ENCODE measurements at places on chromosomes 4 and X.
A peak's percentile ranks its signal among the peaks of the same experiment; 100 is the strongest.

DNA sequence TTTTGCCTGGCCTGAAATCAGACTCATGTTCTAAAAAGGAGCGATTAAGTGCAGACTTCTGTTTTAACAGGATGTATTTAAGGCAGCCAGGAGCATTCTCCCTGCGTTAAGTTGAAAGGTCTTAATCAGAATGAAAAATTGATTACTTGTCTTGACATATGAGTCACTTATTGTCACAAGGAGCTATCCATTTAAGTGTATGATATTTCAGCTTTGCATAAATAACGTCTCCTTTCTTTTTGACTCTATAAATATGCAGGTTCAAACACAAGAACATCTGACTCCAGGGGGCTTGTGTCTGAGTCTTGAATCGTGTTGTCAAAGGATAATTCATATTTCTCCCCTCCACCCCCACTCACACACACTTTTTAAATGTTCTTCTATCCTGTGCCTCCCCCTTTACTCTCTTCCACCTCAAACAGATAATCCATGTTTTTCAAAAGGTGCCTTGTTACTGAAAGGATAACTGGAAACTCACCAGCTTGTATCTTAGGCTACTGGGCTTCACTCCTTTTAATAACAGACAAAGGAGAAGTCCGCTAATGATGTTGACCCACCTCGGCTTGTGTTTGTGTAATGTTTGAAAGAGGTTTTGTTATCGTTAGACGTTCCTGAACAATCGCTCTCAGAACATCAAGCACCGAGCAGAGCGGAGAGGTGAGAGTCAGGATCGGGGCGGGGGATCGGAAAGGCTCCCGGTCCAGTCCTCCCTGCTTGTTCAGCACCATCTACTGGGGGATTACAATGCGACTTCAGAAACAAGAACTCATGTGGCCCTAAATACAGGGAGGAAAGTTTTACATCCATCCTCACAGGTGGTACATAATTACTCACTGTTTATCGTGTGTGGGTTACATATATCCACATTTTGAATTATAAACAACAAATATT, 107.5 kb upstream of the RPL34 start:
- DNase-seq, result peak; percentile 7

GRCh38 chr4:151067316-151067970, 32.0 kb upstream of the RPS3A start:
- DNase-seq, result no peak

DNA sequence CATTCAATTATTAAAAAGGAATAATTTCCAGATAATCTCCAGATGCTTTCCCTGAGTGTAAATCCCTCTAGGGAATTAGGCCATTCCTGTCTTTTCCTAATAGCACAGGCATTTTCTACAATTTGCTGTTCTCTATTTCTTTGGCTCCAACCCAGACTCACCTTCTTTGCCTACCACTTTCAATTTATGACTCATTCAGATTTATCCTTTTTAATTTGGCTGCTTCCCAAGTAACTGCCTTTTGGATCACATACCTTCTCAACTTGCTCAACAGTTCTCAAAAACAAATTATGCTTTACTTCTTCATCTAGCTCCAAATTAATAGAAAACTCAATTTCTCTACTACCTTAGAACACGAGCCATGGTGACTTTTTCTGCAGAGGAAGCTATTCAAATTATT, 1166.3 kb upstream of the PCDH7 start:
- DNase-seq, result no peak

GRCh38 chr4:110735686-110736085, 112.8 kb upstream of the PITX2 start:
- no peak for DNase-seq

DNA sequence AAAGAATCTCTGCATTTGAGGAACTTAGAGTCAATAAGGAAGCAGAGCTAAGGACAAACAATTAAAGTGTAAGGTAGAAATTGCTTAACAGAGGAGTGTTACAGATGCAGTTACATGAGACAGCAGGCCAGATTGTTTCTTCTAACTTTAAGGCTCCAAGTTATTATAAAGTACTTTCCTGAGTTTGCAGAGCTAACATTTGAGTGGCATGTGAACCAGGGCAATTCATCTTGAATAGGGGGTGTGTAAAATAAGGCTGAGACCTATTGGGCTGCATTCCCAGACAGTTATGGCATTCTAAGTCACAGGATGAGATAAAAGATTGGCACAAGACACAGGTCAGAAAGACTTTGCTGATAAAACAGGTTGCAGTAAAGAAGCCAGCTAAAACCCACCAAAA, 7.6 kb upstream of the LNX1 start:
- no peak for DNase-seq

DNA sequence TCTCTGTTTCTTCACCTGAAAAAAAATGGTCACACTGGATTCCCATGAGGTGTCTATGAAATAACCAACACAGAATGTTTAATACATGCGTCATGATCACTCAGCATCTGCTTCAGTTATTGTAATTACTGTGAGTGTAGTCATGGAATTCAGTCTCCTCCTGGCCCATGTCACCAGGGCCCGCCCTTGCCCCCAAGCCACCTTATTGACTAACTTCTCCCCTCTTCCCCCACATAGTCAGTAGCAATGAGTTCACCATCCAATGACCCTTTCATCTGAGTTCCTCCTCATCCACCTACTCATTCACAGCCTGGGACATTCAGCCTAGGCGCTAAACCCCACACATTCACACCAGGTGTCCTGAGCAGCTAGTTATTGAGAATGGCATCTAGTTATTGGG, 15.6 kb downstream of the PNMA6F start:
- no peak for DNase-seq

DNA sequence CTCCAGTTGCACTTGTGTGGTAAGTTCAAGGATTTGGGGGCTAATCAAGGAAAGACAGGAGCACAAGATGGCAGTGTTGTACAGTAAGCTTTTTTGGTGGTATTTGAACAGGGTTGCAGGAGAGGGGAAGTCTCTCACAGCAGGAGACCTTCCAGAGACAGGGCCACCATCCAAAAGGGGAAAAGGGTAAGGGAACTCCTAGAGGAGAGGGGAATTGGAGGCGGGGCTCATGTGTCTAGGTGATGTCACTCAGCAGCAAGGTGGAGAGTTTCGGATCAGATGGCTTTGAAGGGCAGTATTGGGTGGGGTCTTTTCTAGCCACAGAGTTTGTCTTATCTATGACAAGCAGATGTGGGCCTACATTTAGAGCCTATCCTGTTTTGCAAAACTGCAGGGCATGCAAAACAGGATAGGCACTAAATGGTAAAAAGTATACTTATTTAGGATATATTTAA, 13.4 kb upstream of the RNF175 start:
- DNase-seq, result no peak

GRCh38 chr4:1748465-1748995, 27.2 kb downstream of the TACC3 start:
- DNase-seq, result no peak

DNA sequence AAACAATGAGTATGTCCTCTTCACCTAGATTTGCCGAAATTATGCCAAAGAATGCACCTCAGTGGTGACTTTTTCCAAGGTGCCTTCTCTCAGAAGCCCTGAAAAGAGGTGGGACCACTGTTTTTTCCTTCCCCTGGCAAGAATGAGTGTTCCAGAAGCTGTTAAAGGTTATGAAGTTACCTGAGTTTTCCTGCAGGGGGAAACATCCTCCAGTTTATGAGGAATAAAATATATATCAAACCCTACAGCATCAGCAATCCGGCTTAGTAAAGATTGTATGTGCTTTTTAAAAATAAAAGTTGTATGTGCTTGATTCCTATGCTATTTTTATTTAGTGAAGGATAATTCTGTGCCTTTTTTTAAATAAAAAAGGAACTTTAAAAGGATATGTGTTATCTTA, 73.3 kb downstream of the RBM46 start:
- no peak for DNase-seq

DNA sequence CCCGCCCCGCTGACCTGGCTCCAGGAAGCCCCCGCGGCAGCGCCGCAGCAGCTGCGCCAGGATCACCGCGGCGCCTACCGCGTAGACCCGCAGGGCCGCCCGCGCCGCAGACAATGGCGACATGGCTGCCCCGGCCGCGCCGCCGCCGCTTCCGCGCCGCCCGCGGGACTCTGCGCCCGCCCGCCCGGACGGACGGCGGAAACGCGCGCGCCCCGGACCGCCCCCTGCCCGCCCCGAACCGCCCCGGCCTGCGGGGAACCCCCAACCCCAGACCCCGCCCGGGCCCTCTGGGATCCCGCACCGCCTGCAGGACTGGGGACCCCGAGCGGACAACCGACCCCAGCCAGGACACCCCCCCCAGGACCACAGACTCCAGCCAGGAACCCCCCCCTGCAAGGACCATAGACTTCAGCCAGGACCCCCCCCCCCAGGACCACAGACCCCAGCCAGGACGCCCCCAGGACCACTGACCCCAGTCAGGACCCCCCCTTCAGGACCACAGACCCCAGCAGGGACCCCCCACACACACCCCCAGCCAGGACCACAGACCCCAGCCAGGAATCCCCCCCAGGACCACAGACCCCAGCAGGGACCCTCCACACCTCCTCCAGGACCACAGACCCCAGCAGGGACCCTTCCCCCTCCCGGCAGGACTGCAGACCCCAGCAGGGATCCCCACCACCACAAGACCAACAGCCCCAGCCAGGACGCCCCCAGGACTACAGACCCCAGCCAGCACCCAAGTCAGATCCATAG, at the start of the genes DHRSX and ZBED1:
Gene DHRSX (minus strand): TSS at position 174 of the 756 bp plus-strand sequence. CDS start 51 bp downstream, at position 123.
Gene ZBED1 (minus strand): TSS at position 174 of the 756 bp plus-strand sequence. CDS start 10,257 bp downstream, outside the sequence.
- DNase-seq, result no peak

GRCh38 chrX:129690435-129690834, 35.7 kb upstream of the APLN start:
- no peak for DNase-seq

DNA sequence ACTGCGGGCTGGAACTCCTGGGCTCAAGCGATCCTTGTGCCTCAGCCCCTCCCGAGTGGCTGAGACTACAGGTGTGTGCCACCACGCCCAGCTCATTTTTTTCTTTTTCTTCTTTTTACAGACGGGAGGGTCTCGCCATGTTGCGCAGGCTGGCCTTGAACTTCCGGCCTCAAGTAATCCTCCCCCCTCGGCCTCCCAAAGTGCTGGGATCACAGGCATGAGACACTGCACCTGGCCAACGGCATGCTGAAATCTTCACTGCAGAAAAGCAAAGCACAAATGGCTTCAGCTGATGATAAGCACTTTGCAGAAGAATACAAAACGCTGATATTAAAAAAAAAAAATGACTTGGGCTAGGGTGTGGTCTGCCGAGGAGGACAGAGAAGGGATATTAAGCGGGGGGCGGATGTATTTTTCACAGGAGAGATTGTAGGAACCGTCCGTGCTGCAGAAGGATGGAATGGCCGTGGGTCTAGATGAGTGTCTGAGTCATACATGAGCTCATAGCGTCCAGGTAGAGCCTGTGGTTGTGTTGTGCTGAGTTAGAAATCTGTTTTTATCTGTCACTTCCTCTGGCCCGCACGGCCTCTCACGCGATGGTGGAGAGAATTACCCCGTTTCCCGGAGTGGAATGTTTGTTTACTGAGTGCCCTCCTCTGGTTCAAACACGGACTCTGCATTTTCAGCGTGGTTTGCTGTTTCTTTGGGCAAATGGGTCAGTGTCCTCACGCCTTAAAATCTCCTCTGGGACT, 8.5 kb upstream of the AKAP17A start:
- DNase-seq, result no peak

- DNase-seq, result no peak
These were observed 55.8 kb downstream of the CASP3 start for GRCh38 chr4:184593461-184593860.

GRCh38 chr4:150021483-150021882, 56.8 kb upstream of the DCLK2 start:
- no peak for DNase-seq
